ENCODE measurements at places on chromosomes 3 and 15.
A peak's percentile ranks its signal among the peaks of the same experiment; 100 is the strongest.

- DNase-seq = no peak
These were observed 43.6 kb upstream of the KY start for GRCh38 chr3:134694466-134694865.

GRCh38 chr3:58167431-58168351 lies 43.1 kb downstream of the DNASE1L3 start:
- DNase-seq = peak; percentile 64

DNA sequence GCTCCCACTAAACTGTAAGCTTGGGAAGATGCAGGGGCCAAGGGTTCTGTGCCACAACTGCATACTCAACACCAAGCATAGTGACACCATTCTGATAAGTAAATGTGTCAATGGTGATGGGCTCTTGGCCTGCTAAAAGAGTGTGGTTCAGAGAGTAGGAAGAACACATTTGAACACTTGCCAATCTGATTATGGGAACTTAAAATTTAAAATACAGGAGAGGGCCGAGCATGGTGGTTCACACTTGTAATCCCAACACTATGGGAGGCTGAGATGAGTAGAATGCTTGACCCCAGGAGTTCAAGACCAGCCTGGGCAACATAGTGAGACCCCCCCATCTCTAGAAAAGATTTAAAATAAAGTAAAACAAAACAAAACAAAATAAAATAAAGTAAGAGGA lies 34.1 kb downstream of the PTPN9 start:
- DNase-seq = no peak

DNA sequence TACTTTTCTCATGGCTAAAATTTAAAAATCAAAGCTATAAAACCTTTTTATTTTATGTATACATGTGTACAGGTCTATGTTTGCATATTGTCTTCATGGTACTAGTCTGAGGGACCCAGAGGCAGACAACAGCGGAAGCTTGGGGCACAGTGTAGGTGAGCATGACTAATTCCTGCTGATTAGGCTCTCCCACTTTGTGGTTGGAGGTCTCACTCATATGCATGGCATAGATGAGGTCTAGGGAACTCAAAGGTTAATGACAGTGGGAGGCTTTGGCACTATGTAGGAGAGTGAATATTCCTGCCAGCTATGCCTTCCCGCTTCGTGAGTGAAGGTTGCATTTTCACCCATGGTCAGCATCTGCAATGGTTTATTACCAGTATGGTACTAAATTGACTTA lies 47.5 kb upstream of the AADACL2 start:
- no peak for DNase-seq

DNA sequence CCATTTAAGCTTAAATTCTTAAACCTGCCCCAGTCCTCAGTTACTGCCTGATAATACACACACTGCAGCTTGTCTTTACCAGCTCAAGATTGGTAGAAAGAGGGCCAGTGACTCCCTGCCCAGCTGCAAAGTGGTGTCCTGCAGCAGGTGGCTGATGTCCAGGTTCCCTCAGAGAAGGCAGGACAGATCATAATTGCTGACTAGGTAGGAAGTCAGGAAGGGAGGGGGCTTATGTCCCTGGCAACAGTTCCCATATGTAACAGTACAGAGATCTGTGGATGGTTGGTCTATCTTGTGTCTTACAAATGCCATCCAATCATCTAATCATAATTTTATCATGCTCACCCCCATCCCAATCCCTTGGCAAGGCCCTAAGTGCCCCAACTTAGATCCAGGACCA lies 492.1 kb upstream of the PPP2R3A start:
- no peak for DNase-seq

DNA sequence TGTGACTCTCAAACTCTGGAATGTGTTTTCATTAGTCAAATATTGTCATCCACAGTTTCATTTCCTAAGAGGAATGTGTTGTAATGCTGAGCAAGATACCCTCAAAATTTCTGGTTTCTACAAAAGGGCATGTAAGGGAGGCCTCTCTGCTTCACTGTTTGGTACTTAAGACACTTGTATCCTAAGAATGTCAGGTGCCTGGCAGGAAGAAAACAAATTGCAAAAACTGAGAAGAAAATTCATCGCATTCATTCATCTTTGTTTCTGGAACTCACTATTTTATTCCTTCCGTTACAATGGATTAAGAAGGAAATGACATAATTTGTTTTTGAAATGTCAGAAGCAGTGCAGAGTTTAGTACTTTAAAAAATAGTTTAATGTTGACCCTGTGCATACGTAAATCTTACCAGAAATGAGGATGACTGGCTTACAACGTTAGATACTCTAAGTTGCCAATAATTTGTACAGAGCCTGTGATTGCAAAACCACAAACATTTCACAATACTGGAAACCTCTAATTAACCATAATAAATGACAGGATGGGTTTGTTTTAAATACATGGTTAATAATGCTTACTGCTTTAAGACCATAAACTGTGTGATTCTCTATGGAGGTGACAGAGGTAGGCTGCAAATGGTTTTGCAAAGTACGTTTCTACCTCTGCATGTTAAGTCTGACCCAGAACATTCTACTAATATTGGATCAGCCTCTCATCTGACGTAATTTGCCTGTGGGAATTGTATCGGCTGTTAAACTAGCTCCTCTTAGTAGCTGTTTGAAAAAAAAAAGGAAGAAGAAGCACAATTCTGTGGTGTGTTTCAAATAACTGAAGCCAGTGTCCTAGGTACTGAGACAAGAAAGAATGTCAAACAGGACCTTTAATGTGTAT lies 477.8 kb downstream of the RBMS3 start:
- DNase-seq = no peak

- no peak for DNase-seq
These were observed 291.2 kb upstream of the C2CD4B start for GRCh38 chr15:62456011-62456920.

- no peak for DNase-seq
These were observed 48.5 kb downstream of the CMTM6 start for GRCh38 chr3:32454111-32454510.

- peak; percentile 4 for DNase-seq
These were observed 44.3 kb downstream of the RAB6B start for GRCh38 chr3:133851266-133851906.

GRCh38 chr15:101016581-101016980 lies 97.4 kb downstream of the LRRK1 start:
- no peak for DNase-seq

DNA sequence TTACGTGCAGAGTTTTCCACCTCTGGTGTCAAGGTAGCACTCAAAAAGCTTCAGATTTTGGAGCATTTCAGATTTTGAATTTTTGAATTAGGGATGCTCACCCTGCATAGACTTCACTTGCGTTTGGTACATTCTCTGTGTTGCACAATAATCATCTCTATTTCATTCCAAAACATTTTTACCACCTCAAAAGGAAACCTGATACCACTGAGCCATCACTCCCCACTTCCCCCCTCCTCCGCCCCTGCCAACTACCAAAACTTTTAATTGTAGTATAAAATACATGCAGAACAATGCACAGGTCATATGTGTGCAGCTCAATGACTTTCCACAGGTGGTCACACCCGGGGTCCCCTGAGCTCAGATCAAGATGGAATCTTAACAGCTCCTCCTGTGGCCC lies 208.8 kb downstream of the SV2B start:
- no peak for DNase-seq

DNA sequence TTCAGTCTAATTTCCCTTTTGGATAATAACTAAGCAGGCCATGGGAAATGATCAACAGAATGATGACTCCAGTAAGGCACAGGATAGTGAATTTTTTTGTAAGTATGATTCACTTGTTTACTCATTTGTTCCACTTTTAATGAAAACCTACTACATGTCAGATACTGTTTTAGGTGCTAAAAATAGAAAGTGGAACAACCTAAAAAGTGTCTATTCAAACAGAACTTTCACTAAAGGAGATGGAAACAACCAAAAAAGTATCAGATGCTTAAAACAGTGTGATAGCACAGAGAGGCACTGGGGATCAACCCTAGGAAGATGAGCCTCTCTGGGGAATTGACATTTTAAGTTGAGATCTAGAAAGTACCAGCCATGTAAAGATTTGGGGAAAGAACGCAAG lies 11.1 kb downstream of the RYK start:
- DNase-seq = no peak

DNA sequence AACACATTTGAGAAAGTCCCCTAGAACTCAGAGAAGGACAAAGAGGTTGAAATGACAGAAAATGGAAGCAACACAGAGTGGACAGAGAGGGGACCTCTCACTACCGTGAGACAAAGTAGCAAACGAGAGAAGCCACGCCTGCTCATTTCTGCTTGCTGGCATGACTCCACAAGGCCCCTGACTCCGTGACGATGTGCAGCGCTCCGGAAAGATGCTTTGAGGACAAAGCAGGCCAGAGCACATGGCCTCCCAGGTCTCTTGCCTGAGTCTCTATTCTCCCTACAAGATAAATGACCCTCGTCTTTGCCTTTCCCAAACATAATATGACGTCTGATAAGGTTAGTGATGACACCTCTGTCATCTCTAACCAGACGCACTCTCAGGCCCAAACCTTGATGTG lies 63.8 kb upstream of the CTSH start:
- DNase-seq = no peak

DNA sequence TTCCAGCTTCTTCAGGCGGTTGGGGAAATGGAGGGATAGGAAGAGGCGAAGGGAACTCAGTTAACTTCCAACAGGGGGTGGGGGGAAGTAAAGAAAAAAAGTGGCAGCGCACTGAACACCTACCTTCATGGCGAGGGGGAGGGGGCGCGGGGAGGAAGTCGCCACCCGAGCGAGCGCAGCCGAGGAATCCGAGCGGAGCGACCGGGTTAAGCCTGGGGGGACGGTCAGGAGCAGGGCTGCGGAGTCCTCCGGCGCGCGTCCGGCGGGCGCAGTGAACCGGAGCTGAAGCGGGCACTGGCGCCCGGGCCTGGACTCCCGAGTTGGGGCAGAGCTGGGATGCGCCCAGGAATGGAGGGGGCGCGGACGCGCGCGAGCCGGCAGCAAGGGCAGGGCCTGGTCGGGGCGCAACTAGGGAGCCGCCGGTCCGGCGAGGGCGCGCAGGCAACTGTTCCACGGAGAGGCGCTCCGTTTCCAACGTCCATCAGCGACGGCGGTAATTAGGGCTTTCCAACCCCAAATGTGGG lies at the start of gene WNT5A:
TSS of gene WNT5A (minus strand) at position 450 of the 524 bp plus-strand sequence. CDS start at position 129, 321 bp downstream.
- DNase-seq = no peak

GRCh38 chr15:95932141-95932540 lies 398.4 kb upstream of the NR2F2 start:
- DNase-seq = no peak

DNA sequence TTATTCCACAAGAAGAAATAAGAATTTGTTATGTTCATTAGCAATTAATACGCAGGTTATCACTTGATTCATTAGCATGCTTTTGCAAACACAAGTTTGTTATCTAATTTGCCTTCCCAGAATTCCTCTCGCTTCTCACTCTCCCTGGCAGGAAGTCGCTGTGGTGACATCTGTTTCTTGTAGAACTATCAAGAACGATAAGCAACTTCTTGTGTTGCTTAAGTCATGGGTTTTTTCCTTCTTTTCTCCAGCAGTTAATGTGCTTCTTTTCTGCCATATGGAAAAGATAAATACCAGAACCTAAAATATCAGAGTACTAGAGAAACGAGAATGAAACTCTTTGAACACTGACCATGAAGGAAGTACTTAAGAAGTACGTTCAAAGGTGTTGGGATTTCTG lies 99.8 kb upstream of the CHMP2B start:
- DNase-seq = no peak

- no peak for DNase-seq
These were observed 39.8 kb upstream of the FGF7 start for GRCh38 chr15:49383266-49383665.

GRCh38 chr3:16511681-16512434 lies 1.6 kb downstream of the RFTN1 start:
- peak; percentile 60 for DNase-seq

DNA sequence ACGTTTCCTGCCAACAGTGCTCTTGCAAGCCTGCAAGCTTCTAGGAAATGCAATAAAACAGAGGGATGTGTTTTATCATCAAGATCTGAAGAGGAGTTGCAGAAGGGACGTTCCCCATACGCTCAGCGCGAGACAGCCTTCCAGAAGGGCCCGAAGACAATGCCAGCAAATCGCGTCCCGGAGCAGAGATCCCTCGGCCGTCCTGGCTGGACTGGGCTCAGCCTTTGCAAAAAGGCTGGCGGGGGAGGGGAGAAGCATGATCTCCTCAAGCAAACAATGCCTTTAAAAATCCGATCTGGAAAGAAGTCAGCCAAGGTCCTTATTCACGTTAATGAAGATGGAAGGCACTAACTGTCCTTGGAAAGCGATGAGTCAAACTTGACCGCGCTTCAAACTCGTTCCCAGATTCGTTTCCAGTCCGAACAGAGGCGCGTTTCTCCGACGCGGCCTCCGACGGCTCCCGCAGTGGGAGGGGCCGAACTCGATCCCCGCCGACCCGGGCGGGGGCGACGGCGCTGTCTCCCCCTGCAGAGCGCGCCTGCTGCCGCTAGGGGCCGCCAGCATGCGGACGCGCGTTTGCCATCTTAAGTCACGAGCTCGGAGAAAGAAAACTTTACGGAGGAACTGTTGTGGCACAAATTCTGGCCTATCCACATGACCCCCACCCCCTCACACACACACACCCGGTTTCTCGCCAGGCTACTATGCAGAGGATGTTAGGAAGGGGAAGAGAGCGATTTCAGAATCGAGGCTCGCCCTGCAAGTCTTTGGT lies 5.5 kb downstream of the BCL6 start:
- no peak for DNase-seq

DNA sequence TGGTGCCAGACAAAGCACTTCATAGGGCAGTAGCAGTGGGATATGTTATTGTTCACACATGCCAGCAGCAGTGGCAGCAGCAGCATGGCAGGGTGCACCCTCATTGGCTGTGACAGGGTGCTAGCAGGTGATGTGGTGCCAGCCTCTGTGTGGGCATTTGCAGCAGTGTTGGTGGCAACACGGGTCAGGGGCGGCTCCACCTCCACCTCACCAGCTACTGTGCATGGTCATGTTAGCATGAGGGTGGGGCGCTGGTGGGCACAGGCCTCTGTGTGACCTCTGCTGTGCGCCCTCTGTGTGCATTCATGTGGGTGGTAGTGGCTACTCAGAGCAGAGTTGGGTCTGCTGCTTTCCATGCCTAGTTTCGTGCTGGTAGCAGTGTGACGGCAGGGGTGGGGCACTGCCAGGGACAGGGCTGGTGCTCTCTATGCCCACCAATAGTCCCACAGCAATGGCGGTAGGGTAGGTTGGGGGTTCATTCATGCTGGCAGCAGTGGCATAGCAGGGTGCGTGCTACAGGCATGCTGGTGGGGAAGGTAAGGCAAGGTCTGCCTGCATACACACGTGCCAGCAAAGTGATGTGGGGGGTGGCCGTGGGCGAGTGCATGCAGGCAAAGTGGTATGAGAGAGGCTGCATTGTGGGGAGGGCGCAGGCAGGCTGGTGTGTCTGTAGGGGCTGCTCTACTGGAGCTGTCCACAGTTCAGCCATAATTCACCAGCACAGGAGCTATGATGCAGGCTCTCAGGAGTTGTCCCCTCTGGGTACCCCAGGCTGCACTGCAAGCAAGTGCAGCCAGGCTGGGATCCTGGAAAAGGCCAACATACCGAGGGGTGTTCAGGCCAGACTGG lies 402.7 kb downstream of the GRM7 start:
- DNase-seq = no peak

- DNase-seq = no peak
These were observed 16.4 kb upstream of the HCLS1 start for GRCh38 chr3:121677141-121677540.

GRCh38 chr3:127216415-127217261 lies 23.7 kb downstream of the PRR23E start:
- no peak for DNase-seq
